ENCODE measurements at places on chromosomes 16 and 17. TPM values are rescaled to one million over a fixed set of nuclear protein-coding genes. Genes with fewer than 3 reads are reported as not detected.

The KRT36 gene
- not detected for total RNA-seq

The MEOX1 gene
- total RNA-seq = 1.8 TPM

The ITGAD gene
- total RNA-seq = not detected

The STAC2 gene
- total RNA-seq = 0.77 TPM

The CDYL2 gene
- 4.6 TPM for total RNA-seq

The LYZL6 gene
- not detected for total RNA-seq

The MXRA7 gene
- 56.5 TPM for total RNA-seq

- peaks cover 4% of the 10 kb centered on the region for H3K4me1 ChIP-seq
- H3K4me3 ChIP-seq = no peak overlapping the region
- no peaks in the 10 kb centered on the region for H3K36me3 ChIP-seq
- H3K27me3 ChIP-seq = peaks cover 36% of the 10 kb centered on the region
Measured at GRCh38 chr17:34131386-34131785, 123.7 kb upstream of the CCL2 start.

- no peaks in the 10 kb centered on the region for H3K27me3 ChIP-seq
- no peak for DNase-seq
- H3K4me3 ChIP-seq = no peak overlapping the region
- no peaks in the 10 kb centered on the region for H3K4me1 ChIP-seq
Measured at GRCh38 chr16:8055761-8056160, 534.5 kb downstream of the TMEM114 start.

GRCh38 chr17:75367312-75367711 is 38.2 kb downstream of the GRB2 start:
- no peak overlapping the region for H3K4me3 ChIP-seq
- H3K27me3 ChIP-seq = no peaks in the 10 kb centered on the region
- peaks cover 9% of the 10 kb centered on the region for H3K4me1 ChIP-seq
- no peak for DNase-seq

GRCh38 chr17:17950806-17951205 is 21.4 kb downstream of the TOM1L2 start:
- H3K4me3 ChIP-seq = no peak overlapping the region
- H3K27me3 ChIP-seq = no peaks in the 10 kb centered on the region
- DNase-seq = no peak
- peaks cover 13% of the 10 kb centered on the region for H3K36me3 ChIP-seq
- H3K27ac ChIP-seq = peak overlapping the region; percentile 93

- peaks cover 72% of the 10 kb centered on the region for H3K4me1 ChIP-seq
- H3K27ac ChIP-seq = peak within 1 kb of the TSS; percentile 98
- peak; percentile 74 for DNase-seq
- H3K27me3 ChIP-seq = peaks cover 16% of the 10 kb centered on the region
- H3K4me3 ChIP-seq = peak within 1 kb of the TSS; percentile 85
- peaks cover 15% of the 10 kb centered on the region for H3K36me3 ChIP-seq
Measured at GRCh38 chr17:50201276-50201854, at the start of gene COL1A1. TSS of gene COL1A1 (minus strand) at chr17:50201631. CDS start at chr17:50201513, 118 bp downstream.

DNA sequence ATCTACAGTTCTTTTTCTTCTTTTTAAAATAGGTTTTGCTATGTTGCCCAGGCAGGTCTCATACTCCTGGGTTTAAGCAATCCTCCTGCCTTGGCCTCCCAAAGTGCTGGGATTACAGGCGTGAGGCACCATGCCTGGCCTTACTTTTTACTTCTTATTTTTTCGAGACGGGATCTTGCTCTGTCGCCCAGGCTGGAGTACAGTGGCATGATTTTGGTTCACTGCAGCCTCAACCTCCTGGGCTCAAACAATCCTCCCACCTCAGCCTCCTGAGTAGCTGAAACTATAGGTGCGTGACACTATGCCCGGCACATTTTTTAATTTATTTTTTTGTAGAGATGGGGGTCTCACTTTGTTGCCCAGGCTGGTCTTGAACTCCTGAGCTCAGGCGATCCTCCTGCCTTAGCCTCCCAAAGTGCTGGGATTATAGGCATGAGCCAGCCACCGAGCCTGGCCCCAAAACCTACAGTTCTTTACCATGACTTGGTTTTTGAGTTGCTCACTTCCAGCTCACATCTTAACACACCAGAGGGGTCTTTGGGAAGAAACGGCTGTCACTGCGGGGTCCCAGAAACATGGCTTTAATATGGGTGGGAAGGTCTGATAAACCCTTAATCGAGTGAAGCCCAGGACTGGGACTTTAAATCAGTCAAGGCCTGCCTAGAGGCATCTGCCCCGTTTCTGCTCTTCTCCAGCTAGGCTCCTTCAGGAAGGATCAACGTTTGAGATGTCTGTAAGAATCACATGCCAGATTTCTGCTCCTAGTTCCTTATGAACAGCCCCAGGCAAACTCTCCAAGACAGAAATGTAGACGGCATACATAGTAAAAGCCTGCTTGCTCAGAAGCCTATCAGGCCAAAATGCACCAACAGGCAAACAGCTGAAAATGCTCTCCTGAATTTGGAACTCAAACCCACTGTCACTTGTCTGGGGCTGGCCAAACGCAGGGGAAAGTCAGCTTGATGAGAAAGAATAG is 91.7 kb upstream of the TOB1 start:
- no peaks in the 10 kb centered on the region for H3K36me3 ChIP-seq
- H3K27ac ChIP-seq = no peak overlapping the region
- no peak for DNase-seq
- no peak overlapping the region for H3K4me3 ChIP-seq

DNA sequence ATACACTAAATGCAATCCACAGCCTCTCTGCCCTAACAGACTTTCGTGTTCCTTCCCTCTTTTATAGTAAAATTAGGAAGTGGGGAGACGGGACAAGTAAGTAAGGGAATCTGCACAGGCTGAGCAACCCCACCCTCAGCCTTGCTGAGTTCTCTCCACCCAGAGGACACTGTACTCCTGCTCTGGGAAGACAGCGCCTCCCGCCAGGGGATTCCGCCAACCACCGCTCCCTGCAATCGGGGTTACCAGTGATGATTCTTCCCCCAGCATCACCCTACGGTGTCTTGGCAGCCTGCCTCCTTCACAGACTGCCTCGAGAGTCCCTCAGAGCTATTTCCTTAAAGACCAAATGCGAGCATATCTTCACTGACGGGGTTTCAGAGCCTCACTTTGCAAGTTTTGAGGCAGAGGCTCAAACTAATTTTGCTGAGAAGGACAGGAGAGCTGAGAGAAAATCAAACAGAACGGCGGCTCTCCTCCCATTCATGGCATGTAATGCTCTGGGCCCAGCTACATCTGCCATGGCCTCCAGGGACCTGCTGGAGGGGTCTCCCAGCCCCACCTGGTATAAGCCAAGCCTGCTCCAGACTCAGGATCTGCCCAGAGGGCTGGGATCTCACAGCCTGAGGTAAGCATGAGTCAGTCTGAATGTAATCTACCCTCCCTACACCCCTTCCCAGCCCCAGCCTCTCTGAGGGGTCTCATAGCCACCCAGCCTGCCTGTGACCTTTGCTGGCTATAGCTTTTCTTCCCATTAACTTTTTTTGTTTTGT is 22.7 kb upstream of the ASGR2 start:
- DNase-seq = no peak
- H3K4me1 ChIP-seq = peaks cover 39% of the 10 kb centered on the region
- H3K36me3 ChIP-seq = no peaks in the 10 kb centered on the region
- no peak overlapping the region for H3K4me3 ChIP-seq

DNA sequence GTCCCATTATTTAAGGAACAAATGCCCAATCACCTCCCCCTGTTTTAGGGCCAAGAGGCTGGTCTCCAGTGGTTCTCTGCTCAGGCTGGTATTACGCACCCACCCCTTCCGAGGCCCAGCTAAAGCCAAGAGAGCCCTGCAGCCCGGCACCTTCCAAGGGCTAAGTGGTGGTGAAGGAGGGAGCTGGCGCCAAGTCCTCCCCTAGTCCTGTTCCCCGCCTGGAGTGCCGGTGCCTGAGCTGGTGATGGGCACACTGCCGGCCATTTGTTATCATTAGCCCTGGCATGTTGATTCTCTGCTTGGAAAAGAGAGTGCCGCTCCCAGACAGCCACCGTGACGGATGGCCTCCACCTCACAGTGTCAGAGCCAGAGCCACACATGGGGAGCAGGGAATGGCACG is 31.9 kb downstream of the GRIN2C start:
- H3K27me3 ChIP-seq = no peaks in the 10 kb centered on the region
- no peak overlapping the region for H3K4me3 ChIP-seq
- no peak for DNase-seq
- H3K36me3 ChIP-seq = peaks cover 9% of the 10 kb centered on the region
- H3K4me1 ChIP-seq = no peaks in the 10 kb centered on the region
- no peak overlapping the region for H3K27ac ChIP-seq

GRCh38 chr16:27193300-27193990 is 9.9 kb upstream of the KDM8 start:
- no peak overlapping the region for H3K4me3 ChIP-seq
- H3K36me3 ChIP-seq = no peaks in the 10 kb centered on the region
- peaks cover 2% of the 10 kb centered on the region for H3K27me3 ChIP-seq
- H3K4me1 ChIP-seq = peaks cover 5% of the 10 kb centered on the region
- H3K27ac ChIP-seq = no peak overlapping the region

GRCh38 chr16:89795676-89796075 is 20.8 kb downstream of the FANCA start:
- peaks cover 24% of the 10 kb centered on the region for H3K36me3 ChIP-seq
- H3K27ac ChIP-seq = no peak overlapping the region
- H3K4me3 ChIP-seq = no peak overlapping the region

- no peaks in the 10 kb centered on the region for H3K4me1 ChIP-seq
- H3K4me3 ChIP-seq = no peak overlapping the region
Measured at GRCh38 chr16:9159839-9160550, 68.6 kb downstream of the HAPSTR1 start.

GRCh38 chr16:89266521-89267134 is 49.1 kb downstream of the ZNF778 start:
- peaks cover 30% of the 10 kb centered on the region for H3K36me3 ChIP-seq
- H3K4me3 ChIP-seq = no peak overlapping the region
- H3K27me3 ChIP-seq = no peaks in the 10 kb centered on the region
- no peak overlapping the region for H3K27ac ChIP-seq
- no peak for DNase-seq

DNA sequence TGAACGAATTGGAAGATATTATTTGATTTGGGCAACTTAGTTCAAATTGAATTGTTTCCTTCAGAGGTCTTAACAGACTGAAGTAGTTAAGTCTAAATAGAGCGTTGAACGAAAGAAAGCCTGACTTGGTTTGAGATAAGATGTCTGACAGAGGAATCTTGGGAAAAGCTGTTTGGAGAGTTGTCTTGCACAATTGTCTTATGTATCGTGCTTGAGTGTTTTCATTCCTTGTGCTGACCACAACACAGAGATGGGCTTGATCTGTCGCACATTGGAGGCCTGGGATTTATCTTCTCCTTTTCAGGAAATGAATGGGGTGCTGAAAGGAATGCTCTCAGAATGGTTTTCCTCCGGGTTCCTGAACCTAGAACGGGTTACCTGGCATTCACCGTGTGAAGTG is 7.8 kb downstream of the MLYCD start:
- H3K27ac ChIP-seq = no peak overlapping the region
- peaks cover 12% of the 10 kb centered on the region for H3K36me3 ChIP-seq
- no peaks in the 10 kb centered on the region for H3K27me3 ChIP-seq
- H3K4me3 ChIP-seq = no peak overlapping the region
- H3K4me1 ChIP-seq = peaks cover 16% of the 10 kb centered on the region

- DNase-seq = no peak
- H3K4me1 ChIP-seq = no peaks in the 10 kb centered on the region
- no peak overlapping the region for H3K4me3 ChIP-seq
- H3K27me3 ChIP-seq = no peaks in the 10 kb centered on the region
Measured at GRCh38 chr16:14436401-14436955, 193.6 kb downstream of the PARN start.

- no peak overlapping the region for H3K4me3 ChIP-seq
- no peaks in the 10 kb centered on the region for H3K36me3 ChIP-seq
- peaks cover 60% of the 10 kb centered on the region for H3K27me3 ChIP-seq
- no peak for DNase-seq
Measured at GRCh38 chr16:714079-714478, 839 bp upstream of the METRN start.

DNA sequence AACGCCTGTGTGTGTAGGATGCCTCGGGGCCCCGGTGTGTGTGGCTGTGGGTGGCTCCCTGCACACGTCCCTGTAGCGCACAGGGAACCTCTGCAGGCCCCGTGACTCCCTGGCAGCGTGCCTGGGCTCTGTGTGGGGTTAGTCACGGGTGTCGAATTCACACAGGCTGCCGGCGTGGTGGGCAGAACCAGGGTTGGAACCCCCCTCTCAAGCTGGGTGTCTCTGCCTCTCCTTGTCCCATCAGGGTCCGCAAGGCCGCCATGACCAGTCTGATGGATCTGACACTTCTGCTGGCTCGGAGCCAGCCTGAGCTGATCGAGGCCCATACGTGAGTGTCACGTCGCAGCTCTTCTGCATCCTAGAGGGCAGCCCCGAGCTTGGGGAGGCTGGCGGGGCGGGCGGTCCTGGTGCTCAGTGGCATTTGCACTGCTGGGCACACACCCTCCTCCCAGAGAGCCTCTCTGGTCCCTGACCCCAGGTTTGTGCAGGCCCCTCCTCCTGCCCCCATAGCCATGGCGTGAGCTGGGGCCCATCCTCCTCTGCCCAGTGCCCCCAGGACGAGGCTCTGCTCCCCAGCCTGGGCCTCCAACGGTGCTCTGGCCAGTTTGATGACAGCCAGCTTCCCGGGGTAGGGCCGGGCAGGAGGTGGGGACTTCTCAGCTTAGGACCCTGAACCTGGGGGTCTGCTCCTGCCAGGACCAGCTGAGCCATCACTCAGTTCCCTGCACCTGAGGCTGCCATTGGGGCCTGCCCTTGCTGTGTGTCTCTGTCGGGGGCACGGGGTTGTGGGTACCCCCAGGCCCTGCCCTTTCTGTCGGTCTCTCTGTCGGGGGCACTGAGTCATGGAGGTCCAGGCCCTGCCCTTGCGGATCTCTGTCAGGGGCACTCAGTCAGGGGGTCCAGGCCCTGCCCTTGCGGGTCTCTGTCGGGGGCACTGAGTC is 88.1 kb upstream of the ZNF750 start:
- H3K27ac ChIP-seq = no peak overlapping the region
- no peaks in the 10 kb centered on the region for H3K4me1 ChIP-seq

DNA sequence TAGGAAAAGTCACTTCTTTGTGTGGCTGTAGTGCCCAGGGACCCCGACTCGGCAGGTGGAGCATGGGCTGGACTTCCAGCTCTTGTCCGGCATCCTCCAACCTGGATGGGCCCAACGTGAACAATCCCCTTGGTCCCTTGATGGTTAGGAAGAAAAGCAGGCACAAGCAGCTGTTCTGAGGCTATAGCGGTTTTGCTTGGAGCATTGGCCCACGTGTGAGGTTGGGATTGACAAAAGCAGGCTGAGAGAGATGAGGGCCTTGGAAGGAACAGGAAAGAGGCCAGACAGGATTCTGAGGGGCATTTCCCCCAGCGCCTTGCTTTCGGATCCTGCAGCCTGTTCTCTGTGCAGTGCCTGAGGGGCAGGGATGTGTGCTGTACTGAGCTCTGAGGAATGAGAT is 28.1 kb downstream of the SCNN1B start:
- H3K27ac ChIP-seq = no peak overlapping the region
- DNase-seq = no peak
- no peaks in the 10 kb centered on the region for H3K4me1 ChIP-seq
